CD4-positive, alpha-beta T cell treated with Interleukin-10 for 1 hour (primary cell): ENCODE measurements at places on chromosomes 1 and 21.
A peak's percentile ranks its signal among the peaks of the same experiment; 100 is the strongest.

DNA sequence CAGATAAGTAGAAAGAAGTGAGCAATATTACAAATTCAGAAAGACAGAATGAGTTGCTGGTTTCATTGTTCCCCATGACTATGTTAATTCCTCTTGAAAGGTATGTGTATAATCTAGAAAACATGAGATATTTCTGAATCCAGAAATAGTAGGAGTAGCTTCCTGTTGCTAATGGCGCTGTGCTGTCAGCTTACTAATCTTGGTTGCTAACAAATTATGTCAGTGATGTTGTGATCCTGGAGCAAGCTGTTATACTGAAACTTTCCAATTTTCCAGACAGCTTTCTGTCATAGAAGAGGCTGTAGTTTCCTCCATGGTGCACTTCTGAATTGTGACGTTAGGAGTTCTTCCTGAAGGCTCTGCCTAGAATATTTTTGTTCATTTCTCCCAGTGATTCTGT lies 372.3 kb downstream of the USP25 start:
- no peak for DNase-seq

- DNase-seq, result no peak
Measured at GRCh38 chr1:167440776-167441175, 77.6 kb downstream of the CD247 start.

GRCh38 chr1:9419369-9420041 lies 119.8 kb upstream of the SLC25A33 start:
- no peak for DNase-seq

GRCh38 chr1:165476776-165477175 lies 31.9 kb upstream of the RXRG start:
- no peak for DNase-seq

GRCh38 chr1:17653728-17654351 lies 101.3 kb upstream of the ACTL8 start:
- DNase-seq, result no peak

GRCh38 chr1:224615861-224616755 lies at the start of gene CNIH3:
Gene CNIH3 (plus strand): TSS chr1:224616317. CDS start chr1:224617175, 858 bp downstream.
- peak; percentile 27 for DNase-seq
